ENCODE measurements at places on chromosomes 7 and 10. TPM values are rescaled to one million over a fixed set of nuclear protein-coding genes. Genes with fewer than 3 reads are reported as not detected.

AGMO gene
- polyA plus RNA-seq, result 4.5 TPM

NRG3 gene
- polyA plus RNA-seq, result 0.62 TPM

ARPC1A gene
- 117 TPM for polyA plus RNA-seq

CROT gene
- 17.0 TPM for polyA plus RNA-seq

ZNF804B gene
- not detected for polyA plus RNA-seq

GPNMB gene
- 43.9 TPM for polyA plus RNA-seq

OR6V1 gene
- polyA plus RNA-seq, result not detected

All from kidney (tissue), 22 donors.